ENCODE measurements at places on chromosomes 6 and 20.

- no peak for DNase-seq
Observed at GRCh38 chr20:62048346-62048761, 17.3 kb downstream of the TAF4 start.

- no peak for DNase-seq
Observed at GRCh38 chr6:1024161-1024560, 287.7 kb upstream of the FOXQ1 start.

DNA sequence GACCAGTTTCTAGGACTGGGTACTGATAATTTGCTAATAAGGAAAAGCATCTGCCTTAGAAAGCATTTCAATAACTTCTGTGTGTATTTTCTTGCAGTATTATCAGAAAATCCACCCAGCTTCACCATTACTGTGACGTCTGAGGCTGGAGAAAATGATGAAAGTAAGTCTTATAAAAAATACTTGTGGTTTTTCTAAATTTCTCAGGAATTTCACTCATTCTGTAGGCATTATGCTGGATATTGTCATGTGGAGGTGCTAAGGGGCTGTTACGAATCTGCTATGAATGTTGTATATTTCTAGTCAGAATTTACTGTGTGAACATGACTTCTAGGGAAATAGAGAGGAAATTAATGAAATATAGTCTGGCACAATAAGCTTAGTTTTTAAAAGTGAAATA, 8.9 kb downstream of the RWDD1 start:
- DNase-seq, result no peak

GRCh38 chr6:114170958-114171387, 171.8 kb downstream of the HS3ST5 start:
- DNase-seq, result no peak

GRCh38 chr6:110590821-110591351, 114.5 kb upstream of the SLC22A16 start:
- DNase-seq, result no peak

DNA sequence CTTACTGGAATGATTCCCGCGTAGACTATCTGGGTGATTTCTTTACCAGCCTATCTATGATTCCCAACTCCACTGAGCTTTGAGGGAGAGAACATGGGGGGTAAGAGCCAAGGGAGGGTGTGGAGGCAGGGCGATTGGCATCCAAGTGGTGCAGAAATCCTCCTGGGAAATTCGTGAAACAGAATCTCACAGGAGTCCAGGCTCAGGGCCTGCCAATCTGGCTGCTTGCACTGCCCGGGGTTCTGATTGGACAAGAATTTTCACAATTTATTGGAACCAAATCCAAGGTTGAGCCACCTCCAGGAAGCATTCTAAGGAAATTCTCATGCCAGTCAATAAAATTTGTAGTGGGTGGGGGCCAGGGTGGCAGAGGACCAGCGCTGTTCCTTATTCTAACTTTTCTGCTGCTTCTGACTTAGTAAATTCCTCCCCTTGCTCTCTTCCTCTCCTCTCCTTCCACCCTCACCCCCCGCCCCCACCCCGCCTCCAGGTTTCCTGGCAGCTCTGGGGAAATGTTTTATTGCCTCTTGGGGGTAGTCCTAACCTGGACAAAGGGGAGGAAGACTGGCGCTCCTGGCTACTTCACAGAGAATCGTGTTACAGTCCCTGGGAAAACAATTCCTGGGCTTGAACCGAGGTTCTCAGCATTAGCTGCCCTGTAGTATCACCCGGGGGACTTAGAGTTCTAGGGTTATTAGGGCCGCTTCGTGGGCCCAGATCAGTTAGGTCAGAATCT, 3.1 kb downstream of the BMP6 start:
- no peak for DNase-seq
